ENCODE measurements at places on chromosomes 16 and 17. TPM values are rescaled to one million over a fixed set of nuclear protein-coding genes. Genes with fewer than 3 reads are reported as not detected.

DNA sequence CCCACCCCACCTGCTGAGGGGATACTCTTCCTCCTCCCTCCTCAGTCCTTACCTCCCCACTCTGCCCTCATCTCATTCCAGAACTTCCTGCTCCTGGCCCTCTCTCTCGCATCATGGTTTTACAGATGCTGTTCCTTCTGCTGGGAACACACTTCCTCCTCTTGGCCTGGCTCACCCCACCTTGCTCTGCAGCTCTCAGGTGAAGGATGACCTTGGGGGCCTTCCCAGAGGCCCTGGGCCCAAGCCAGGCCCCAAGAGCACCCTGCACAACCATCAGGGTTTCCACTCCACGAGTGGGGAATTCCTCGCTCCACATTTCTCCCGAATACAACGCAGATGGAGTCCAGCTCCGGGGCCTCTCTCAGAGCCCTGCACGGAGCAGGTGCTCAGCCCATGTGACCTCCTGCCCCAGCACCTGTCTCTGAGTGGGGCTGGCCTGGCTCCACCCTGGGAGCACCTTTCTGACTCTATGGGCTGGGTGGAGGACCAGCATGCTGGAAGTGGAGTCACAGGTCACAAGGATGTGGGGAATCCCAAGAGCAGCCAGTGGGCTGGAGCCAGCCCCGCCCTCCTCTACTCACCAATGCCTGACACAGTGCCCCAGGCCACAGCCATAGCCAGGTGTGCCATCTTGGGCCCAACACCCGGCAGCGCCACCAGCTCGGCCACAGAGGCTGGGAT lies 4.5 kb downstream of the NTHL1 start:
- peaks cover 10% of the 10 kb centered on the region for H3K4me1 ChIP-seq
- H3K27me3 ChIP-seq, result no peaks in the 10 kb centered on the region
- H3K4me3 ChIP-seq, result no peak overlapping the region

DNA sequence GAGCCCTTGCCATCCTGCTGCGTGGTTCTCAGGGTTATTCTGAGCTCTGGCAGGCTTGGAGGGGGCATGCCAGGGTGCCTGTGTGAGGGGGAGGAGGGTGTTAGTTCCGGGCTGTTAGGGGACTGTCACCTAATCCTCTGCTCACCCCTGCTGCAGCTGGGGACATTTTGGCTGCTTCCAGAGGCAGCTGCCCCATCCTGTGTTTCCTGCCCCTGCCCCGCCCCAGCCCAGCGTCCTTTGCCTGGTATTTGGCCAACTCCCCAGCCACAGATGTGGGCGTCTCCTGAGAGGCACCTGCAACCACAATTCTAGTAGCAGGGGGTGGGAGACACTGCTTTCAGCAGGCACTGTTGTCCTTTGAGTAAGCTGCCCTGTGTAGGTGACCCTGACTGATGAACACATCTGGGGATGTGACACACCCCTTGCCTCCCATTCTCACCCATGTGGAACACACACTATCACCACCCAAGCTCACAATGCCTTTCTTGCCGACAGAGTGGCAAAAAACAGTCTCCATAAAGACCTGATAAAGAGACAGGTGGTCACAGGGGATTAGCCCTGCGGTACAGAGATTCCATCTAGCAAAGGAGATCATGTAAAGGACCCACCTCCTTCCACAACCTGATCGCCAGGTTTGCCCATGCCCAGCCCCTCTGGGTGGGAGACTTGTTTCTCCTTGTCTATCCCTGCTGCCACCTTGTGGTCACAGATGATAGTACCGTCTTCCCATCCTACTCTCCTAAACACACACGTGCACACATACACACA lies at the start of gene CHRNE:
TSS of gene CHRNE (minus strand) at position 48 of the 768 bp plus-strand sequence. CDS start at position 13, 35 bp downstream.
- no peaks in the 10 kb centered on the region for H3K36me3 ChIP-seq
- H3K4me3 ChIP-seq, result peak within 1 kb of the TSS; percentile 10
- peaks cover 4% of the 10 kb centered on the region for H3K27me3 ChIP-seq
- DNase-seq, result peak; percentile 87

- H3K27me3 ChIP-seq, result no peaks in the 10 kb centered on the region
- H3K4me3 ChIP-seq, result peak overlapping the region; percentile 76
- DNase-seq, result no peak
- H3K27ac ChIP-seq, result peak overlapping the region; percentile 24
Observed at GRCh38 chr17:75763613-75764416, 1.2 kb downstream of the GALK1 start.

DNA sequence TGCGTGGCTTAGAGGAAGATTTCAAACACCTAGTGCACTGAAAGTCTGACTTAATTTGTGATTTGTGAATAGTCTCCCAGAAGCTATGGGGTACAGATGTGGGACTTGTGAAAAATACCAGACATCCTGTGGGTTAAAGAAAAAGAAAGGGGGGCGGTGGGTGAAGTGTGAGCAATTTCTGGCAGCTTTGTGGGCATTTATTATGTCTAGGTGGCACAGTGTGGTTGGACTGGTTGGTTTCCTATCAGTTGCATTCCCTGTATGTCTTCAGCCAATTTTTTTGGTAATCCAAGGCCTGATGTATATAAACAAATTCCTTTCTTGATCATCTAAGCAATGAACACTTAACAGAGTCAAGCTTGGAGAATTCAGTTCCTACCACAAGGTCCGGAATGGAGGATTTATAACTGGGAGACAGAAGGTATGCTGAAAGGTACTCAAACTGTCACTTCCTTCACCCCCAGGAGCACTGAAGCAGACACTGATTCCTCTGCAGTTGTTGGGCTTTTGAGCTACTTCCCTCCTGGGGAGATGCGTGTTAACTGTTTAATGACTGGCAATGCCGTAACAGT lies 211.6 kb downstream of the WWOX start:
- peaks cover 16% of the 10 kb centered on the region for H3K4me1 ChIP-seq
- H3K4me3 ChIP-seq, result no peak overlapping the region
- H3K27ac ChIP-seq, result no peak overlapping the region
- DNase-seq, result no peak
- H3K27me3 ChIP-seq, result no peaks in the 10 kb centered on the region

DNA sequence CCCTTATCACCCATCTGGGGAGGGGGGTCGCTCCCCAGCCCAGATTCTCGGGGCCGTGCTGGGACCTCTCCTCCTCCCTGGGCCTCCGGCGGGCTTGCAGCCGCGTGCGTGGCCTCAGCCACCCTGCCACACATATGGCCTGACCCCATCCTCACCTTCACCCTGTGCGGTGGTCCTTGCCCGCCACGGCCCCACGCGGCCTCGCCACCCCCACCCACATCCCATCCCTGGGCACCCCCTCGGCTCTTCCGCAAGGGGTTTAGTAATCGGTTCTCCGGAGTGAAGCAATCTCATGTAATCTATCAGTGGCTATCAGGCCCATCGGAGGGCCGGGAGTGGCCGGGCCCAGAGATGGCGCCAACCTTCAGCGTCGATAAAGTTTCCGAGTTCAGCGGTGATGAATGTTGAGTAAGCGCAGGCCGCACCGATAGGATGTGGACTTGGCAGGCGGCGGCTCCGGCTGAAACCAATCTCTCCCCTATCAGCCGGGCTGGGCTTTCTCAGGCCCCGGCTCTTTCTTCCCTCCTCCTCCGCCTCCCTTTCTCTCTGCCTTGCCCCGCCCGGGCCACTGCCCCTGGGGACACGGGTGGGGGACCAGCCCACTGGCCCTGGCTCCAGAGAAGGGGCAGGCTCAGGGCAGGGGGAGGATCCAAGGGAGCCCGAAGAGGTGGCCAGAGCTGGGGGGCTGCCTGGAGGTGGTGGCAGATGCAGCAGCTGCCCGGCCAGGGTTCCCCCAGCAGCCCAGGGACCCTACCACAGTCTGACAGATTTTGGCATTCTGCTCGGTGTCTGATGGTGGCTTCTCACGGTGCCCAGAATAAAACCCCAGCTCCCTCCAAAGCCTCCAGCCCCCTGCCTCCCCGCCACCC lies 20.8 kb downstream of the ZFPM1 start:
- H3K4me3 ChIP-seq, result no peak overlapping the region
- peaks cover 35% of the 10 kb centered on the region for H3K4me1 ChIP-seq
- H3K27ac ChIP-seq, result no peak overlapping the region
- H3K36me3 ChIP-seq, result no peaks in the 10 kb centered on the region

GRCh38 chr16:82857693-82858365 lies 231.1 kb downstream of the CDH13 start:
- H3K27ac ChIP-seq, result no peak overlapping the region
- H3K4me1 ChIP-seq, result no peaks in the 10 kb centered on the region
- H3K36me3 ChIP-seq, result no peaks in the 10 kb centered on the region
- no peak overlapping the region for H3K4me3 ChIP-seq

DNA sequence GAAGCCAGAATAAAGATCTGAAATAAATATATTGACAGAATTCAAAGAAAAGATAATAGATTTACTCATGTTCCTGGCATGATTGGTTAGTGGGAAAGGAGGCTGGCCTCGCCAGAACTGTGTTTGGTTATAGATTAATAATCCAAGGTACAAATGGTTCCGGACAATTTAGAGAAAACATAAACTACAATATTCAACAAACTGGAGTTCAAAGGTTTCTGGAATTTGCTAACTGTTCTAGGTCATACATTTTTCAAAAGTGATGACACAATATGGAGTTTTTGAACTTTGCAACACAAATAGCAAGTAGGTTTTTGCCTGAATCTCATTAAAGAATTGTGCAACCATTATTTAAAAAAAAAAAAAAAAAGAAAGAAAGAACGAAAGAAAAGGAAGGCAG lies 251.7 kb upstream of the SALL1 start:
- no peaks in the 10 kb centered on the region for H3K36me3 ChIP-seq
- H3K27ac ChIP-seq, result no peak overlapping the region
- no peaks in the 10 kb centered on the region for H3K27me3 ChIP-seq
- H3K4me3 ChIP-seq, result no peak overlapping the region
- no peak for DNase-seq

DNA sequence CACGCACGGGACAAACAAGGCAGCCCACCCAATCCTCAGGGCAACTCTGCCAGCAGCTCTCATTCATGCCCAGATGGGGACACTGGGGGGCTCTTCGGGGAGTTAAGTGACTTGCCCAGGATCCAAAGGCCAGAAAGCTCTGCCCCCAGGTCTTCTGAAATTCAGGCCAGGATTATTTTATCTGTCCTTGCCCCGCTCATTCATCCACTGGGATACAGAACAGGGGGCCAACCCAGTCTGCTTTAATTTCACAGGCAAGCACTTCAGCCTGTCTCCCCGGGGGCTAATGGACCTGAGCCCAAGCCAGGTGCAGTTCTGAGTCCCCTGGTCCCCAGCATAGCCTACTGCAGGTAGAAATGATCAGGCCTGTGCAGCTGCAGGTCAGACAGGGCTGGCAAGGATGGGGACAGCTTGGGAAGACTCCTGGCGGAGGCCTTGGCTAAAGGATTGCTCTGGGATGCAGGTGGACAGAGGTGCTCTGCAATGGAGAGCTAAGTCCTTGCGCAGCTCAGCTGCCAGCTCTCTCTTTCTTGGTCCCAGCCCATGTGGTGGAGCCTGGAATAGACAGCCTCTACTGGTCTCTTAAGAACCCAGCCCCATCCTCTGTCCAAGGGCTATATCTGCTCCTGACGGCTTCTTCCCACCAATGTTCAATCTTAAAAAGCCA lies 766 bp upstream of the B3GNT9 start:
- H3K36me3 ChIP-seq, result peaks cover 22% of the 10 kb centered on the region
- peaks cover 40% of the 10 kb centered on the region for H3K4me1 ChIP-seq
- DNase-seq, result no peak

Gene KCNAB3
- total RNA-seq, result 6.7 TPM

Gene CCDC78
- total RNA-seq, result 2.5 TPM

Gene WNK4
- 0.20 TPM for total RNA-seq

Gene RCVRN
- total RNA-seq, result not detected

Measured in activated CD8-positive, alpha-beta memory T cell treated with anti-CD3 and anti-CD28 coated beads, Interleukin-2, amount 10 ng/mL, durations not matched to agents 7 days and 5 days (primary cell).